ENCODE measurements at places on chromosomes 12 and 14.

GRCh38 chr12:111271674-111272418, 97.0 kb downstream of the PHETA1 start:
- DNase-seq = no peak

DNA sequence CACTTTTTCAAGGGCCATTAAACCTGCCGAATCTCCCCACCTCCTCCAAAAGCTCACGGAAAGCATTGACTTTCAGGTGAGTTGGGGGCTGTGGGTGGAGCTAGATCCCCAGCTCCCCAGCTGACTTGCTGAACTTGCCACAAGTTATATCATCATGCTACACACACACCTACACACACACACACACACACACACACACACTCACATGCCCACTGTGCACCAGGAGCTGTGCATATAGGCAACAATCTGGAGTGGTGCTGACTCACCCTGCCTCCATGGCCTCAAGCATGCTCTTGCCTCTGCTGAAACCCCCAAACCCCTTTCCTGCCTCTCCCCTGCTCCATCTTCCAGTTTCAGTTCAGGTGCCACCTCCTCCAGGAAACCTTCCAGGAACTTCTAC, 26.1 kb downstream of the SERPINA3 start:
- no peak for DNase-seq

- DNase-seq = no peak
Observed at GRCh38 chr12:64826234-64826633, 1.8 kb downstream of the TBC1D30 start.

DNA sequence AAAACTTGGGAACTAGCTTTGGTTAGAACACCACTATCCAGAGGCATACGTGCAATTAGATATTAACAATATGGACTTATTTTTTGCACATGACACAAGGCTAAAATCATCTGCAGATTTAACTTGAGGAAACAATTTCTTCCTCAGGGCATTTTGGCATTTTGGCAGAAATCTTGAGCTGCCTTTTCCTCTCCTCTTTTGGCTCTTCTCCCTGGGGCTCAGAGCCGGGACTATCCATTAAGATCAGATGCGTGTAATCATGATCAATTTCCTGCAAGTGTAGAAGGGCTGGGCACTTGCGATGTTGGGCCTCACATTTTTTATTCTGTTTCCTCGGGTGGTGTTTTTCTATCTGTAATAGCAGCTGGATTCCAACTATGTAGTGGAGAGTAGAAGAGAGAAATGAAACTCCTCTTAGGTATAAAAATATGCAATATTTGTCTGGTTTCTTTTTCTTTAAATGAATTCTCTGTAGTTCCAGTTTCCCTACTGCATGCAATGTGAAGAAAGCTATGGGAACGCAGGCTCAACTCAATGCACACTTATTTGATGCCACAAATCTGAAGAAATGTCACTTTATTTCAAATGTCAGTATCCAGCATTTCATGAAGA, 1010.8 kb downstream of the FLRT2 start:
- DNase-seq = no peak

DNA sequence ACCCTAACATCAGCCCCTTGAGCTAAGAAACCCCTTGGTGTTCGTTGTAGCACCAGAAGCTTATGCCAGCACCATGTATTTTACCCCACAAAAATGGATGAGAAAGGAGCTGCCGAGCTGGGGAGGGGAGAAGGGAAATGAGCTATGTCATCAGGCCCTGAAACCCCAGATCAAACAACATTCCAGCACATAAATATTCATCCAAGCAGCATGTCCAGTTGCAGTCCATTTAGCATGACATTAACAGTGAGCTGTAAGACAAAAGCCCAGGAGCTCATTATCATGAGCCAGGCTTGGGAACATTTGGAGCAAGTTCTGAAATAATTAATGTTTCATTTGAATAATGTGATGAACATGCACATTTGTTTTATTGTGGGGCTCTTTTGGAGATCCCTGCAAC, 630.1 kb upstream of the TMEM132C start:
- no peak for DNase-seq

DNA sequence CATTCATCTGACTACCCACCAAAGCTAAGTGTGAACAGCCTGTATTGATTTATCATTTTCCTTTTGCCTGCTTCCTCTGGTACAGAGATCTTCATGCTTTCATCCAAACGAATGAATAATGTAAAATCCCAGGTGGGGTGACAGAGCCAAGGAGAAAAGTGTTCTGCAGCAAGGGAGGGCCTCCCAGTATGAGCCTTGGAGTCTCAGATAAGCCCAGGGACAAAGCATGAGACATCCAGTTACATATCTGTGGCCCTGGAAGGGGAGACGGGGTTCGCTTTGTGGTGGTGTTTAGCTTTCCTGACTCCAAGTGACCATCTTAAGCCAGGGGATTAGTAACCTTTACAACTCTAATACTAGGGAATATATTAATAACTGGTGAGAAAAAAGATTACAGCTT, 177.1 kb downstream of the ETV6 start:
- DNase-seq = no peak

Data from GM12864 (cell line).